ENCODE measurements at places on chromosomes 2 and 18.

DNA sequence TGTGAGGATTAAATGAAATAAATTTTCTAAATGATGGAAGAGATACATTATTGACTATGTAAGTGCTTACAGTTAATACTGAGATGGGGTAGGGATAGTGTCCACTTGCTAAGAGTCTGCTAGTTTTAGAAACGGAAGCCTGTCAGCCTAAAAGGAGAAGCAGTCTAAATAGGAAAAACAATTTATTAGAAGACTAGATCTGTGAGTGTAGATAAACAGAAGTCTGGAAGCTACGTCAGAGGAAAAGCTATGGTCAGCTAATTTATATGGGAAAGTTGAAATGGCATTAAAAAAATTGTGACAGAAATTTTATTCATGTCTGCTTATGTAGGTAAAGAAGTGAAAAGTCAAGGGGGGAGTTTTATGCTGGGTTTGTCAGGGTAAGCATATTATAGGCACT, 1338.4 kb upstream of the CHAC2 start:
- DNase-seq, result no peak

GRCh38 chr2:68865108-68865507, 6.1 kb downstream of the BMP10 start:
- no peak for DNase-seq

GRCh38 chr2:14827226-14828023, 194.9 kb downstream of the LRATD1 start:
- no peak for DNase-seq

DNA sequence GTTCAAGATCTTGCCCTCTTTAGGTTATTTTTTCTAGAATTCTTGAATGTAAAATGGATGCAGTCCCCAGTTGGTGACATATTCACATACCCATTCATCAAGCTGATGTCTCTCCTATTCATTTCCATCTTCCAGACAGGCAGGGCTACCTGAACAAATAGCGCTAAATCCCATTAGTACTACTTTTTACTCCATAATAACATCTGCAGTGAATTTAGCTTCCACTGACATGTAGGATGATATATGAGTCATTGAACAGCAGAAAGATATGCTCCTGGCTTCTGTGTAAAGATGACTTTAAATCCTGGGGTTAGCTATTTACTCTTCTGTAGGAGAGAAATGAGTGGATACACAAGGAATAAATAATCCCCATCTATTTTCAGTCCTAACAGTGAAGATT, 194.7 kb downstream of the RND3 start:
- DNase-seq, result no peak

DNA sequence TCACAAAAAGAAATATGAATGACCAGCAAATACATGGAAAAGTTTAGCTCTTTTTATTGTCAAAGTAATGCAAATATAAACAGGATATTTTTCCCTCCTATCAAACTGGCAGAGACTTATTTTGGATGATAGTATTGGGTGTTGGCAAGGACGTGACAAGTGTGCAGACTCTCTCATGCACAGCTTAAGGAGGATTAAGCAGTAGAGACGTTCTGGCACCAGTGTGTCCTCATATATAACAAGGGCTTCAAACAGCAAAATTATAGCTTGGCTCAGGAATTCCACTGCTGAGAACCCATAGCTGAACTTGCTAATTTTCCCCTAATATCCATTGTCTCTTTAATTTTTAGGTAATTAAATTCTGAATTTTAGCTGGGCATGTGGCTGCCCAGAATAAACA, 114.4 kb downstream of the FAM124B start:
- DNase-seq, result no peak

DNA sequence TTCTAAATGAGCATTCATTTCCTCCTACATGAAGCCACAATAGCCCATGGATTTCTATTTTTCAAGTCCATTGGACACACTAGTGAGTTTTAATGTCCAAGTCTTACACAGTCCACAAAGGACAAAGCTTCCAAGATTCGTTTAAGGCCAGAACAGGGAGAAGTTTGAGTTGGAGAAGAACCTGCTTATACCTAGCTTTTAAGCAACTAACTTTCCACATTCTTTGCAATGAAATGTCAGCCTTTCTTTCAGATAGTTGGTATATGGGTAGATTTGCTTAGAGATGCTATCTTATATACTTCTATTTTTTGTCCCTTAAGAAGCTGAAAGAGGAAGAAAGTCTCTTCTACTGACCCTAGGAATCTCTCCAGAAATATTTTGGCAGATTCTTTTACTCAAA, 66.1 kb upstream of the NPAS2 start:
- no peak for DNase-seq

GRCh38 chr2:169007356-169007755, 23.8 kb downstream of the ABCB11 start:
- DNase-seq, result no peak

- DNase-seq, result no peak
These were observed 112.5 kb upstream of the GLI2 start for GRCh38 chr2:120622886-120623753.

GRCh38 chr2:37156071-37156856, 516 bp downstream of the EIF2AK2 start:
- peak; percentile 43 for DNase-seq

- no peak for DNase-seq
These were observed 633 bp downstream of the NABP1 start for GRCh38 chr2:191678437-191679100.

- DNase-seq, result peak; percentile 75
These were observed 840.4 kb downstream of the CPS1 start for GRCh38 chr2:211396815-211397214.

DNA sequence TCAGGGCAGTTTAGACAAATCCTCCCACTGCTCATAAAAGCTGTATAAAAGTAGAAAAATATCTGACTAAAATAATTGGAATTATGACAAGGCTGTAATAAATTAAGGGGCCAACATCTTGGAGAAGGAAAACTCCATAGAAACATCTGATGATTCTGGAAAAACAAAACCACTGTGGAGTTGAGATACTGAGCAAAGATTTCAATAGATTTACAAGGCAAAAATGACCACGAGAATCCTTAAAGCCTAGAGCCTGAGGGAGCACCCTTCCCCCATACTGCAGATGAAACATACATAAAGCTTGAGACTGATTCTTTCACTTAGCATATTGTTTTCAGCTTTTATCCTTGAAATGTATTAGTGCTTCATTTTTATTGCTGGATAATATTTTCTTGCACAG, 286.4 kb upstream of the MMADHC start:
- DNase-seq, result no peak

DNA sequence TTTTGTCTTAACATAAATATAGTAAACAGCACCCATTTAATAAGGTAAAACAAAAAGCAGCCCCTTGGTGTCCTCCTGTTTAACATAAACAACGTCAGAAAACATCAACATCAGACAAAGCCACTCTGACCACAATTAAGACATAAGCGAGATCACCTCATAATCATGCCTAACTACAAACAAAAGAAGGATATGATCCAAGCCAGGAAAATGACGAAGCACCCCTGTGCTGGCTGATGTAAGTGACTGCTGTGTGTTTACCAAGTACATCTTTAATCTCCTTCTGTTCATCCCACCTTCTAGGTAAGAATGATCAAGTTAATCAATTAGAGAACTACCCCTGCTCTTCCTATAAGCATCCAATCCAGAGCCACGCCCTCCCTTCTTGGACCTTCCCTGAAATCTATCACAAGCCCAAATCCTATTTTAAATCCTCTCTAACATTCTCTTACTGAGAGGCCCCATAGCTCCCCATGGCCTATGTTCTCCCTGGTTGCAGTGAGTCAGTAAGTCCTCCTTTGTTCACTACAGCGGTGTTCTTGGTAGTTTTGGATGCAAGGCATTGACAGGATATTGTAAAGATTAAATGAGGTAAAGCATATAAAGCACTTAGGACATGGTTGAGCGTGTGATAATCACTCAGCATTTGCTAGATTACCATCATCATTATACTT, 424.2 kb downstream of the TSN start:
- DNase-seq, result no peak

GRCh38 chr2:199462956-199463692, 5.4 kb upstream of the SATB2 start:
- peak; percentile 29 for DNase-seq

DNA sequence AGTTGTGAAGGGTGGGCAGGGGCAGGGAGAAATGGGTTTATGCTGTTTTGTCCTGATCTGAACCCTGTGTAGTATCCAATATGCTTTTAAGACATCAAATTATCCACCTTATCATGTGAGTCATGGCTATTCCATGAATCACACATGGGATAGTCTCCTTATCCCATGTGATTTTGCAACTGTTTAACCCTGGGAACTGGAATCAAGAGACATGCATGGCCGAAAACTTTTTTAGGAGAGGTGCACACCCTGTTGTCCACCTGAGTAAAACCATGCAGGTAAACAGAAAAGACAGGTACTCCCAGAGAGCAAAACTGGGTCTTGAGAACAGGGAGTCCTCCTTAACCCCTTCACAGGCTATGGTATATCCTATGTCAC, 490.6 kb upstream of the HS6ST1 start:
- DNase-seq, result no peak

- no peak for DNase-seq
These were observed 194.5 kb upstream of the SPOPL start for GRCh38 chr2:138307099-138307498.

DNA sequence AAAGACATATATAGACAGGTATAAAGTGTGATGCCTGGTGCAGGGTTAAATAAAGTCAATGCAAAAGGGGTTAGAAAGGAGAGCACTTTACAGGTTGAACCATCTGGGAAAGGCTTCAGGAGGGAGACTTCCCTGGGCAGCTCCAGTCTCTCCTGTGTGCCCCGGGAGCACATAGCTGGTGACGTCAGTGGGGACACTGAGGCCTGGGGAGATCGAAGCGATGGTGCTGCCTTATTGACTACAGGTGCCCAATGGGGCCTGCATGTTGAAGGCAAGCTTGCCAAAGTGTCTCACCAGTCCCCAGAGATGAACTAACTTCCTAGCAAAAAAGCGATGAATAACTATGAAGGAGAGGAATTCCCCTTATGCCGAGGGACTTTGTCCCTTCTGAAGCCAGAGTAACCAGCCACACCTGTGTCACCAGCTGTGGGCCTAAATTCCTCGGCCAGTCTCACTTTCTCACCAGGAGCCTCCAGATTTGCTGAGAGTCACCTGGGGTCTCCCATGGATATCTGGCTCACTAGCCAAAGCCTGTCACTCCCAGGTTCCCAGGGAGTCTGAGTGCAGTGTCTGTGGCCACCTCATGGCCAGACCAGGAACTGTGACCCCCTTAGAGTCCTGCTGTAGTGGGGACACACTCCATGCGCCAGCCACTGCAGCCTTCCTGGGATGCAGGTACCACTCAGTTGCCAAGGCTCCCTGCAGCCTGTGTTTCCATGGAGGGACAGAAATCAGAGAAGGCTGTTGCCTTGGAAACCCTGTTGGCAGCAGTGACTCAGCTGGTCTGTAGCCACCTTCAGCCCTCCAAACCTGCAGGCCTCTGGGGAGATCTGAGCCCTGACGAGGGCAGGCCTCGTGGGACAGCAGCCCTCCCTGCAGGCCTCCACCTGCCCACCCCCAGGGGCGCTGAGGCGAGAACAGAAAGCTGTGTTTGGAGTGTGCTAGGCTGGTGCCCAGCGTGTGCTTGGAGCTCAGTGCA, 128.7 kb downstream of the CTIF start:
- DNase-seq, result peak; percentile 96

DNA sequence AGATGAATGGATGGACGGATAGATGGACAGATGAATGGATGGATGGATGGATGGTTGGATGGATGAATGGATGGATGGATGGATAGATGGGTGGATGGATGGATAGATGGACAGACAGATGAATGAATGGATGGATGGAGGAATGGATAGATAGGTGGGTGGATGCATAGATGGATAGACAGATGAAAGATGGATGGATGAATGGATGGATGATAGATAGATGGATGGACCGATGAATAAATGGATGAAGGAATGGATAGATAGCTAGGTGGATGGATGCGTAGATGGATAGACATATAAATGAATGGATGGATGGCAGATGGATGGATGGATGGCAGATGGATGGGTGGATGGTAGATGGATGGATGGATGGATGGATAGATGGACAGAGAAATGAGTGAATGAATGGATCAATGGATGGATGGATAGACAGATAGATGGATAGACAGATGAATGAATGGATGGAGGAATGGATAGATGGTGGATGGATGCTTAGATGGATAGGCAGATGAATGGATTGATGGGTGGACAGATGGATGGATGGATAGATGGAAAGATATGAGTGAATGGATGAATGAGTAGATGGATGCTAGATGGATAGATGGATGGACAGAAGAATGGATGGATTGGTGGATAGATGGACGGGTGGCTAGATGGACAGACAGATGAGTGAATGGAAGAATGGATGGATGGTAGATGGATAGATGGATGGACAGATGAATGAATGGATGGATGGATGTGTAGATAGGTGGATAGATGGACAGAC, 167.9 kb downstream of the TRIM43 start:
- DNase-seq, result no peak

GRCh38 chr2:132789066-132789465, 119.1 kb upstream of the LYPD1 start:
- no peak for DNase-seq

- peak; percentile 25 for DNase-seq
These were observed 16.2 kb upstream of the ALPP start for GRCh38 chr2:232362174-232362900.

DNA sequence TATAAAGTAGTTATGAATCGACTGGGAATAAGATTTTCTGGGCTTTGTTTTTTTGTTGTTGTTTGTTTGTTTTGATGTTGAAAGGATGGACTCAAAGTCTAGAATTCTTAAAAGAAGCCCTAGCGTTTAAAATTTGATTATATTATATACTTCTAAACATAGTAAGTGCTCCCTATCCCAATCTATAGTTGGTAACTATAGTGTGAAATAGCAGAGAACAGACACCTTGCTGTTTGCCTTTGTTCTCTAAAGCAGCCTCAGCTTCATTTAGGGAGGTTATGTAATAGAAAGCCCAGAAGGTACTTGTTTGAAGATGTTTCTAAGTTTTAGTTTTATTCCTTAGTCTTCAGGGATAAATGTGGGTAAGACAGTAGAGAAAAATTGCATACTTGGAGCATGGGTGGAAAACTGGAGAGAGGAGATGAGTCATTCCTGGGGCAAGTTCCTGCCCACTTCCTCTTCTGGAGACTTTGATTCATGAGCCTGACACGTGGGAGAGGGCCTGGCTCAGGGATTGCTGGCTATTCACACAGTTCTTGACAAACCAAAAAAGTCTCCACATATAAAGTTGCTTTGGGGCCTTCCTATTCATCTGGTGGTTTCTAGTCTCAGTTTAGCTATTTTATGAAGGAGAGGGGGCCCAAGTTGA, 131.9 kb downstream of the MYO1B start:
- no peak for DNase-seq

Data from COR-L47 (cell line).